LHCN-M2 (cell line): ENCODE measurements at places on chromosomes 2 and 18.
A peak's percentile ranks its signal among the peaks of the same experiment; 100 is the strongest.

DNA sequence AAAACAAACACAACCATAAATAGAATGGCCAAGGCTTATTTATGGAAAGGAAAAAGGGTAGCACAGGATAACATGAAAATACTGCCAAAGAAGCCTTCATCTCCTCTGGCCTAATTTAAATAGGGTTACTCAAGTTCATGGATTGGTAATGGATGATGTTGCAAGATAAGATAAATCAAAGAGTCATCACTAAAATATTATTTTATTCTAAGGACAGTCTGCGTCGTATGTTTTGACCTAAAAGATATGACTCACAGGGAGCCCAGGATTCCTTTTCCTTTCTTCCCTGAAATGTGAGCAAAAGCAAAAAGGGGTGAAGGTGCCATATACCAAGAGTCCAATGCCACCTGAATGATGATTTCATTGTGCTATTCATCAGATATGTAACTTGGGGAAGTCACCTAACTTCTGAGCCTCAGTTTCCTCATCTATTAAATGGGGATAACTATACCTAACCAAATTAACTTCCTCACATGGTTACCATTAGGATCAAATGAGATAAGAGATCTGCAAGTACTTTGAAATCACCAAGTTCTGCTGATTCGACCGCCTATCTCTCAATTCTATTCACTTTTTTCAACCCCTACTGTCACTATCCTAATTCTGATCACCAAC lies 137.7 kb downstream of the THADA start:
- DNase-seq = peak; percentile 84

DNA sequence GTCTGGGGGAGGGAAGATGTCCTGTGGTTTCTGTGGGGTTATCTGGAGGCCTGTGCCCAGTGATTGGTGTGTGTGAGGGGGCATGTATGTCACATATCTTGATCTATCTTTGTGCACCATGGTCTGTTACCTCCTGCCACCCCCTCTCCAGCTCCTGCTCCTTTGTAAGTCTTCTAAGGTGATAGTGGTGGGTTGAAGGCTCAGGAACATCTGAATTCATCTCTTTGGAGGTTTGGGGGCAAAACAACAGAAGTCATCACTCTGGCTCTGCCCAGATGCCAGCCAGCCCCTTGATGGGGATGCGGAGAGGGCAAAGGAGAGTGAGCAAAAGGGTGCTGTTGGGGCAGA lies 2.7 kb upstream of the WNT6 start:
- no peak for DNase-seq

DNA sequence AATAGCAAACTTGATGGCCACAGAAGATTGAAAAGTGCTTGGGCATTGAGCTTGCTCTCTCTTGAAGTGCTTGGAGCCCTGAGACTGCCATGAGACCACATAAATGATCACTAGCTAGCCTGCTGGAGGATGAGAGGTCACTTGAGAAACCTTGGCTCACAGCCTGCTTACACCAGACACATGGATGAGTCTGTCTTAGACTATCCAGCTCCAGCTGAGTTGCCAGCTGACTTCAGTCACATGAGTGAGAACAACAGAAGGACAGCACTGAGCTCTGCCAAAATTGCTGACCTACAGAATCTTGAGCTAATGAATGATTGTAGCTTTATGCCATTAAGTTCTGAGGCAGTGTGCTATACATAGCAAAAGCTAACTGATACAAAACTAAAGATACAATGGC lies 18.1 kb downstream of the NABP1 start:
- peak; percentile 94 for DNase-seq

DNA sequence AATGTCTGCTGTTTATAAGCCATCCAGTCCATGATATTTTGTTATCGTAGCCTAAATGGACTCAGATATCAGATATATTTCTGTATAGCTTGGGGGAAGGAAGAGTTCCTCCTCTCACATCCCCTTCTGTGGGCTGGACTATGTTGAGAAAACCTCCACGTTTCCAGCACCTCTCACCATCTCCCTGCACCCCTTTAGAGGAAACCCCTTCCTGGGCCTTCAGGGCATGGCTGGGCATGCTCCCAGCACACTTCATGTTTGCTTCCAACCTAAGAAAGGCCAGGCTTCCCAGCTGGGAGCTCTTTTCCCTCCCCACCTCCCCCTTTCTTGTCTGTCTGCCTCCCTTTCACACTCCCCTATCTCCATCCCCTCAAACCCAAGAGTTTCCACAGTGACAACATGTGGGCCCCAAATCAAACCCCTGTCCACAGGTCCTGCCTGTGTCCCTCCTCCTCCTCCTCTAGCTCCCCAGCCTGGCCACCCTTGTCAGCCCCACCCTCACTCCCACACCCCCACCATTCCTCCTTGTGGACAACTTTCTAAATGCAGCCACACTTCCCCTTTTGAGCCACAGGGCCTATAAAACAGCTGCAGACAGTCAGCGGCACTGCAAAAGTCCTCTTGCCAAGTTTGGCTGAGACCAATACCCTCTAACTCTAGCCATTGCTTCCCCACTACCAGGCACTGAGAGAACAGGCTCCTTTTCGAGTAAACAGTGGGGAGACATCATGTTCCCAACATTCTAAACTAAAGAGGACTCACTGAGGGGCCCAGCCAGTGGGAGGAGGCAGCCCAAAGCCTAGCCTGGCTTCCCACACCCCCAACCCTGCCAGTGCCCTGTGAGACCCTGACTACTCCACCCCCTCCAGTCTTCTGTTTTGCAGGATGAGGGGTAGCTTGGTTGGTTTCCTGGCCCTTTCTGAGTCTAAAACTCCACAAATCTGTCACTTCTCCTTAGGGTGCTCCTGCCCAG lies 120.5 kb downstream of the ZFP36L2 start:
- DNase-seq = peak; percentile 78

GRCh38 chr2:24514820-24515219 lies 23.8 kb downstream of the NCOA1 start:
- no peak for DNase-seq
